ENCODE measurements at places on chromosomes 6 and 20.

DNA sequence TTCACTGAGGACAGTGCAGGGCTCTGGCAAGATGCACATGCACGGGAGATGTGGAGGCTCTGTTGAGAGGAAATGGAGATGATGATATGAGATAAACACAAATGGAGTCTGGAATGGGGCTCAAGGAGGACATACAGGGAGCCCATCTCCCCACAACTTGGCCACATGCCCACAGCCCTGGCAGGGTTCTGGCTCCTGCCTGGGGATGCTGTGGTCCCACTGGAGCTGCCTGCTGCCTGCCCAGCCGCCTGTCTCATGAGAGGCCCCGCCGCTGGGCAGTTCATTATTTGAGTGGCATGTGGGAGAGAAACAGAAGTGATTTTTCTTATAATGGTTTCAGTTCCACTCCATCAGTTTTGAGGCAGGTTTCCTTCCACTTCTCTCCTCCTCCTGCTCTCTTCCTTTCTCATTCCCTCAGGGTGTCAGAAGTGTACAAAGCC, 133.6 kb upstream of the TRAF3IP2 start:
- DNase-seq, result no peak

GRCh38 chr6:2147766-2148448, 97.5 kb downstream of the GMDS start:
- DNase-seq, result no peak

- DNase-seq, result no peak
Observed at GRCh38 chr6:152268846-152269442, 368.2 kb downstream of the SYNE1 start.

GRCh38 chr6:25715794-25716193, 38.7 kb upstream of the SLC17A4 start:
- DNase-seq, result no peak
